ENCODE measurements at places on chromosomes 4 and X.
A peak's percentile ranks its signal among the peaks of the same experiment; 100 is the strongest.

DNA sequence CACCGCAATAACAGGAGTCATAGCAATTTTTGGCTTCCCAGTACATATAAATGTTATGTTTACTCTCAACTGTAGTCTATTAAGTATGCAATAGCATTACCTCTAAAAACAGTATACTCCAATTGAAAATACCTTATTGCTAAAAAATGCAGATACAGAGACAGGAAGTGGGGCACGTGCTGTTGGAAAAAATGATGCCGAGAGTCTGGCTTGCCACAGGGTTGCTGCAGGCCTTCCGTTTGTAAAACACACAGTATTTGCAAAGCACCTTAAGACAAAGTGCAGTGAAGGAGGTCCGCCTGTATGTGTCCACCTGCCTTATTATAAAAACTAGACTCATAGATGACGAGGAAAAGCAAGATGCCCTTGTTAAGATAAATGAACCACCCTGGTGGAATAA lies 23.5 kb downstream of the CD99 start:
- no peak for DNase-seq

GRCh38 chr4:4362991-4363697 lies 23.8 kb upstream of the NSG1 start:
- no peak for DNase-seq

DNA sequence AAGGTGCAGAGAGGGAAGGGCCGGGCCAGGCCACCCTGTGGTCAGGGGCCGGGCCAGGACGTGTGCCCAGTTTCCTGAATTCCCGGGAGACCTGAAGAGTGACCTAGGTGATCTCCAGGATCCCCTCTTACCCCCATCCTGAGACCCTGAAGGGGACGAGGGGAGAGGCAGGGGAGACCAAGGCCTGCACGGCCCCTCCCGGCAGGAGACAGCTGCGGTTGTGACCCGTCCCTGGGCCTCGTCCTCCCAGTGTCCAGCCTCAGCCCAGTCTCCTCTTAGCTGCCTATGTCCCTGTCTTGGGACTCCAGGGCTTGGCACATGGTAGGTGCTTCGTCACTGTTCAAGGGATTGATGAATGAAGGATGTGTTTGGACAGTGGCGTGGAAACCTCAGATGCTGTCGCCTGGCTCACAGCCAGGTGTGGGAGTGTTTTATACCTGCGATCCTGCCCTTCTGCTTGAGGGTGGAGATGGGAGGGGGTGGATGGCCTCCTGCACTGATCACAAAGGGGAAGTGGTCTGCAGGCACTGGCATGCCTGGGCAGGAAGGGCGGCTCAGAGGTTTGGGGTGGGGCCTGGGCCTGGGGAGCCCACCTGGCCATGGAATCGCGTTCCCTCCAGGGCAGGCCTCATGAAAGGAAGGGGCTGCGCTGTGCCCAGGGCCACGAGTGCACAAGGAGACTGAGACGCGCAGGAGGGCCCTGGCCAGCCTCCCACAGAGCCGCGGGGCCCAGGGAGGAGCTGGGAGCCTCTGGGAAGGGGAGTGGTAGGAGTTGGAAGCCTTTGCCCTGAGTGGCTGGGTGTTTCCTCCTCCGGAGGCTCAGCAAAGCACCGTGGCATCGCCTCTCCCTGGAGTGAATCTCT lies 6.9 kb downstream of the SH3TC1 start:
- DNase-seq: no peak

DNA sequence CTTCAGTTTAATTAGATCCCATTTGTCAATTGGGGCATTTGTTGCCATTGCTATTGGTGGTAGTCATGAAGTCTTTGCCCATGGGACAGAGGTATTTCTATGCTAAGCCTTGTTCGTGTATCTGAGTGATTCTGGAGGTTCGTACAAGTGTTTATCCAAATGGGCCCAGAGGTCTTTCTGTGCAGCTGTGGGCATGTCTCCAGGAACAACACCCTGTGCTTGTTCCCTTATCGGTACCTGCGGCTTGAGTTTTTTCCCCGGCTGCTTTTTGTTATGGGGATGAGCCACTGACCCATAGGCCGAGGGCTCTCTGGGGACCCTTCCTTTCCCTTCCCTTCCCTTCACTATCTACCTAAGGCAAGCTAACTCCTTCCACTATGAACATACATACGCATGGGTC lies 81.4 kb upstream of the WDR1 start:
- DNase-seq: no peak

DNA sequence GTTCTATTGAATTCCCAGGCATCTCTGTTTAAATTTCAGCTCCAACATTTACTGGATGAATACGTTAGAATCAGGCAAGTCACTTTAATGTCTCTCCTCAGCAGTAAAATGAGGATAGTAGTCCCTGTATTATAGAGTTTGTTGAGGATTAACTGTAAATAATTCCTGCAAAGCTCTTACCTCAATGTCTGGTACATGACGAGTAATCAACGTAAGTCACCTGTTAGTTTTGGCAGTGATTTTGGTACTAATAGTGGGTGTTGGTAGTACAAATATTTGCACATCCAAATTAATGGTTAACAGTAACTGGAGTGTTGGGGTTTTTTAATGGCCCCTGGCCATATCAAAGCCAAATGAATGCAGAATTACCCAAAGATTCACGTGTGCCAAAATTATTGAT lies 189.8 kb upstream of the GALNT7 start:
- DNase-seq: no peak

DNA sequence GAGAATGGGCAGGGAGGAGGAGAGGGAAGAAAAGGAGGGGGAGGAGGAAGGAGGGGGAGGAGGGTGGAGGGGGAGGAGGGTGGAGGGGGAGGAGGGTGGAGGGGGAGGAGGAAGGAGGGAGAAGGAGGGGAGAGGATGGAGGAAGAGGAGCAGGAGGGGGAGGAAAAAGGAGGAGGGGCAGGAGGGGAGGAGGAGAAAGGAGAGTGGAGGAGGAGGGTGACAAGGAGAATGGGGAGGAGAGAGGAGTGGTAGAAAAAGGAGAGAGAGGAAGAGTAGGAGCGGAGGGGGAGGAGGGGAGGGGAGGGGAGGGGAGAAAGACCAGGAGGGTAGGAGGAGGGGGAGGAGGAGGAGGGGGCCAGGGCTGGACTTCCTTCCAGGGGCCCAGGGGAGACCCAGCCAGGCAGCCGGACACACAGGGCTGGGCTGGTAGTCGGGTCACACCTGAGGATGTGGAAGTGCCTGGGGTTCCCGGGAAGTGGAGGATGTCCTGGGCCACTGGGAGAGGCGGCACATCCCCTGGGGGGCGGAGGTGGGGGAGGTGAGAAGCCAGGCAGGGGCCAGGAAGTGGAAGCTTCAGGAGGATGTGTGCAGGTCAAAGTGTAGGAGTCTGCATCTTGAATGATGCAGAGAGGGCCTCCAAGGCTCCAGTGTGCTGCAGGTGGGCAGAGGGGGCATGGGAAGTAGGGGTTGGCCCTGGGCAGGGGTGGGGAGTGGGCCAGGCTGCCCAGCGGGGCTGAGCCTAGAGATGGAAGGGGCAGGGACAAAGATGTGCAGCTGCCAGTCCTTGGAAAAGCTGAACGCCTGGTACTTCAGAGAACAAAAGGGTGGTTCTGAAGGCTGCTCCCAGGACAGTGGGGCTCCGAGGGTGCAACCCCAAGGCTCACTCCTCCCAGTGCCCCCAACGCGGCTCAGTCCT lies 18.8 kb downstream of the IL3RA start:
- DNase-seq: no peak

GRCh38 chr4:74206088-74206825 lies 48.3 kb downstream of the MTHFD2L start:
- no peak for DNase-seq

GRCh38 chr4:23878912-23879732 lies 10.7 kb downstream of the PPARGC1A start:
- DNase-seq: no peak

DNA sequence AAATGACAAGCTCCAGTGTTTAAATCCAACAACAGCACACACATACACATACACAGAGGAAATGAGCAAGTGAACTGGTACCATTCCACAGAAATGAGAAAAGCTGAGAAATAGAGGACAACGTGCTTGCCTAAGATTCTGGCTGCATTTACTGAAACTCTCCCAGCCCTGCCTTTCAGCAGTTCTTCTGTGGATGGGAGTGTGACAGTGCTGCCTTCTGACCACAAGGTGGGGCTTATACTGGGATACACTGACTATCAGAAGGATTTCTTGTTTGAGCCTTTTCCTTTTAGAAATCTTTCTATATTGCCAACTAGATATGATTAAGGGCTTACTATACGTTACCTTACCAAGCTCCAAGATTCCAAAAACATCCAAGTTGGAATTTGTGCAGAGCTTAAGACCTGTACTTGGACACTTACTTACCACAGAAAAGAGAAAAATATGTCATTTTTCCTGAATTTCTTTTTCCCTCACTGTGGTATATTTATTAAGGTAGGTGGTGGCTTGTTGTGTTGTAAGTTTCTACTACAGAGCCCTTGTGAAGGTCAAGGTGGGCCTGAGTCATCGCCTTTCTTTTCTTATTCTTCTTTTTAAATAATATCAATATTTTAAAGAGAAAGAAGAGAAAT lies 10.7 kb upstream of the CXCL8 start:
- DNase-seq: peak; percentile 52

GRCh38 chr4:70868778-70869177 lies 29.1 kb upstream of the GRSF1 start:
- no peak for DNase-seq

DNA sequence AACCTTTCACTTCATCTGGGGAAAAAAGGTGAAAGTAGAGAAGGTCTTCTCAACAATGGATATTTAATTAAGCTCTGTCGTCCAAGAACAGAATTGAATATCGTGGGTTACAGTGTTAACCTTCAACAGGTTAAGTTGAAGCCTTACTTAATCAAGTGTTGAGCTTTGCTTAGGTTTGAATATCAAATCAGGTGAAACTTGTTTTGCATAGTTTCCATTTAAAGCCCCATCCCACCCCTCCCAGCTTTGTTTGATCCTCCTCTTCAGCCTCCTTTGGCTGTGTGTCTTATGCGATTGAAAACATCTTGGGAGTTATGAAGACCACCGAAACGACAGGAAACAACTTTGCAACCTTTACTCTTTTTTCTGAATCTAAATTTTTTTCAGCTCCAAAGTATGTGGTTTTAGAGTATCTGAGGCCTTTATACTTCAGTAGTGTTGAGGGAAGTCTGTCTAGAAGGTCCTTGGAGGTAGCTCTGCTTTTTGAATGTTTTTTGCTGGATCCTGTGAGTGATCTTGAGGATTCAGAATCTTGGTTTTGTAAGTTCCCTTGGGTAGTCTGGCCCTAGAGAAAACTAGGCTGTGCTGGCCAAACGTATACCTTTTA lies 39.1 kb downstream of the MCUB start:
- DNase-seq: no peak

GRCh38 chr4:36944232-36944631 lies 300.3 kb upstream of the NWD2 start:
- no peak for DNase-seq

DNA sequence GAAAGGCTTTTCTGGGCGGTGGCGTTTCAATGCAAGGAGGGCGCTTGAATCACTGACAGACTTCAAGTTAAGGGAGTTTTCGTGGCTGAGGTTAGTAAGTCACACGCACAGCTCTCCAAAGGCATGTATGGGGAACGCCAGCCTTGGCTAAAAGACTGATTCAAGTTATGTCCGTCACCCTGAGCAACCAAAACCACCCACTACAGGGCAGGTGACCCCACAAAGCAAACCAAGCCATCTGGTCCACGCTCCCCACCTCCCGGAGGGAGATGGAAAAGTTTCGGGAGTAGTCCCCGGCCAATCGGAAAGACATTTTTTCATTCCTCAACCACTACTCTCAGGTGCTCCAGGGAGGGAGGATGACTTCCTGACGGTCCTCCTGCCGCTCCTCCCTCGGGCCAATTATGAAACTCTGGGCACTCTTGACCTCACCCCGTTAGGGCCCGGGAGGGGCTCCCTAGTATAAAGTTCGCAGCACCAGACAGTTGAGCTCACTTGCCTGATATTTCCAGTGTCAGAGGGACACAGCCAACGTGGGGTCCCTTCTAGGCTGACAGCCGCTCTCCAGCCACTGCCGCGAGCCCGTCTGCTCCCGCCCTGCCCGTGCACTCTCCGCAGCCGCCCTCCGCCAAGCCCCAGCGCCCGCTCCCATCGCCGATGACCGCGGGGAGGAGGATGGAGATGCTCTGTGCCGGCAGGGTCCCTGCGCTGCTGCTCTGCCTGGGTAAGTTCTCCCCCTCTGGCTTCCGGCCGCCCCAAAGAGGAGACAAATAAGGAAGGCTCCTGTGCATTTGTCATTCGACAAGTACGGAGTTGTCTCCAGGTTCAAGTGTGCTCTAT lies at the start of gene EREG:
Gene EREG (plus strand): TSS at position 494 of the 840 bp plus-strand sequence. CDS start 164 bp downstream, at position 658.
- no peak for DNase-seq

DNA sequence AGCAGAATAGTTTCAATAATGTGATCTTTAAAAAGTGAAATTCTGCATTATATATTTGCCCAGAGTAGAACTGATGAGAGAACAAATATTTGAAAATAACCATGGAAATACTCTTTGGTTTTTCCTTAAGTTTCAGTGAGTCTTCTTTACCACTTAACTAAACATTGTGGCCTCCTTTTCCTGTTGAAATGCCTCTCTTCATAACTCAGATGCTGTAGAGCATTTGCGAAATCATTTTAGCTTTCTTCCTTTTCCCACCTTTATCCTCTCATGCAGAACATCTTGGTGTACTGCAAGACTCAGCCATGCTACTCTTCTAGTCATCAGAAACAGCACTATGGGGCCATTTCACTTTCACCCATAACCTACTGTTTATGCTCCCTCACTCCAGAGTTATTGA lies 48.2 kb downstream of the CASK start:
- no peak for DNase-seq

DNA sequence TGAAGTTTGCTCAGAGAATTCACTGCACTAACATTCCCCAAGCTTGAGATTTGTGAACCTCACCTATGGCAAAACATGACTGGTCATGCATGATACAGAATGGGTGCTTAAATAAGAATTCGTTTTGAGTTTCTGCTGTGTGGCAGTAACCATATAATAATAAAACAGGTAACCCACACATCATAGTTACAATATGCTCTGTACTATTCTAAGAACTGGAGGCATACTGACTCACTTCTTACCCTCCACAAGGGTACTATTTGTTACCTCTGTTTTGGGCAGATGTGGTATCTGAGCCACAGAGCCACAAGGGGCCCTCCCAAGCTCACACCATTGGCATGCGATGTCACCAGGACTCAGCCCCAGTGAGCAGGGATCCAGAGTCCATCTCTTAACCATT lies 17.6 kb downstream of the SLC2A9 start:
- DNase-seq: no peak

DNA sequence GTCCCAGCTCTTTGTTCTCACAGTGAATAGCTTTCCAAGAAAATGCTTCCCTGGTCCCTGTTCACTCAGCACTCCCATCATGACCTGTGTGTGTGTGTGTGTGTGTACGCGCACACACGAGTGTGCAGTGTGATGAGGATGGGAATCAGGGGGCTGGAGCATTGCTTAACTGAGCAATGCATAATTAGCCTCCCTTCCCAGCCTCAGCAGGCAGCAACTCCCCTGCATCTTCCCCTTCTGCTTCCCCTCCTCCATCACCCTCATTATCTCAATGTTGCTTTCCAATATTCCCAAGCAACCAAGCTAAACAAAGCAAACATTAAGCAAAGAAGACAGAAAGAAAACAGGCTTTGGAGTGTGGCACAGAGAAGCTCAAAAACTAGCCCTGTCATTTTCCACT lies 137.0 kb downstream of the RBM47 start:
- DNase-seq: no peak

GRCh38 chr4:139619644-139620043 lies 46.0 kb upstream of the MGST2 start:
- no peak for DNase-seq

- no peak for DNase-seq
Measured at GRCh38 chrX:79266702-79267101, 100.4 kb downstream of the ITM2A start.

Data from HS-5 (cell line).